ENCODE measurements at places on chromosomes 13 and 19.

GRCh38 chr13:110643324-110643723, 28.0 kb downstream of the NAXD start:
- no peak for DNase-seq

DNA sequence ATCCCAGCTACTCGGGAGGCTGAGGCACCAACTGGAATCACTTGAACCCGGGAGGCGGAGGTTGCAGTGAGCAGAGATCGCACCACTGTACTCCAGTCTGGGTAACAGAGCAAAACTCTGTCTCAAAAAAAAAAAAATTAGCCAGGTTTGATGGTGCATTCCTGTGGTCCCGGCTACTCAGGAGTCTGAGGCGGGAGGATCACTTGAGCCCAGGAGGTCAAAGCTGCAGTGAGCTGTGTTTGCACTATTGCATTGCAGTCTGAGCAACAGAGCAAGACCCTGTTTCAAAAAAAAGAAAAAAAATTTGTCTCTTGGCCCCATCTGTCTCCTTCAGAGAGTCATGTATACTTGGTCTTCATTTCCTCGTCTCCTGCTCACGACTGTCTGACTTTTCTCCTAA, 1.6 kb downstream of the CCDC97 start:
- no peak for DNase-seq

GRCh38 chr13:73370066-73370465, 311.3 kb downstream of the KLF5 start:
- no peak for DNase-seq

DNA sequence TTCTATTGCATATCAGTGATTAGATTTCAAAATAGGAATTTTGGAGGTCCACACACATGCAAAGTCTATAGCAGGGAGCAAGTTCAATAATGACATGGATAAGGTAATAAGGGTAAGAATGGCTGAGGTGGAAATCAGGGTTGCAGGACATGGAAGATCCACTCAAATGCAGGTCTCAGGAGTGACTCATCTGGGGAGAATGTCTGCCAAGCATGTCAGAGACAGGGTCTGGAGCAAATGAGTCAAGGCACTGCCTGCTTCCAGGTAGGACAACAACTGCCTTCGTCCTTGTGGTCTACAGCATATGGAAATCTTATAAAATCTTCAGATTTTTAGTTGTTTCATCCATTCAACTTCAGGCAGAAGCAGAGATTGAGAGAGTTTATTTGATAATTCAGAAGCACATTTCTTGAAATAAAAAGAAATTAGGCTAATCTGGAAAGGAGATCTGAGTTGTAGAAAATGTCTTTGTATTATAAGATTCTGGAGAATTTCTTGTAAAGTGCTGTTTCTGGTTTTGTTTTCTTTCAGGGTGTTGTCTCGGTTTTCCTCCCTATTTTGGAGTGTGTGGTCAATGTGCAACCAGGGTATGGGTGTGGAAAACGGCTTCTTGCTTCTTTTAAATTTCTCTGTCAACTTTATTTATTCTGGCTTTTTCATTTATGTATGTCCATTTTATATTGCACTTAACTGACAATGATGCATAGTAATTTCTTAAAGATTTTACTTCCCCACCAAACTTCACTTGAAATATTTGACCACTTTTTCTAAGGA, 748.8 kb downstream of the LIG4 start:
- no peak for DNase-seq

- no peak for DNase-seq
Measured at GRCh38 chr13:73090823-73091187, 32.0 kb downstream of the KLF5 start.

DNA sequence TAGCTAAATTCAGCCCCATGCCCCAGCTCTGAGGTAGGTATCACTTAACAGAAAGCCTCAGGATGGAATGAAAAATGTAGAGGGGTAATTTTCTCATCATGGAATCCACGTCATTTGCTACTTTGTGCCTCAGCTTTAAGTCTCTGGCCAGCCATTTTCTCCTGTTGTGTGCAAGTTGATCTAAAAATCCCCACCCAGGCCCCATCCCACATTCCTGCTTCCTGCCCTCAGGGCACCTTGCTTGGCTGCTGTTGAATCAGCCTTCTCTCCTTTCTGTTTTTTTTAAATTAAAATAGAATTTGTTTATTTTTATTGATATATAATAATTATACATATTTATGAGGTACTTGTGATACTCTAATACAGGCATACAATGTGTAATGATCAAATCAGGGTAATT, 179.9 kb upstream of the TSHZ3 start:
- no peak for DNase-seq

GRCh38 chr13:33871207-33872004, 53.5 kb downstream of the RFC3 start:
- no peak for DNase-seq
